ENCODE measurements at places on chromosomes 16 and 17. TPM values are rescaled to one million over a fixed set of nuclear protein-coding genes. Genes with fewer than 3 reads are reported as not detected.

DNA sequence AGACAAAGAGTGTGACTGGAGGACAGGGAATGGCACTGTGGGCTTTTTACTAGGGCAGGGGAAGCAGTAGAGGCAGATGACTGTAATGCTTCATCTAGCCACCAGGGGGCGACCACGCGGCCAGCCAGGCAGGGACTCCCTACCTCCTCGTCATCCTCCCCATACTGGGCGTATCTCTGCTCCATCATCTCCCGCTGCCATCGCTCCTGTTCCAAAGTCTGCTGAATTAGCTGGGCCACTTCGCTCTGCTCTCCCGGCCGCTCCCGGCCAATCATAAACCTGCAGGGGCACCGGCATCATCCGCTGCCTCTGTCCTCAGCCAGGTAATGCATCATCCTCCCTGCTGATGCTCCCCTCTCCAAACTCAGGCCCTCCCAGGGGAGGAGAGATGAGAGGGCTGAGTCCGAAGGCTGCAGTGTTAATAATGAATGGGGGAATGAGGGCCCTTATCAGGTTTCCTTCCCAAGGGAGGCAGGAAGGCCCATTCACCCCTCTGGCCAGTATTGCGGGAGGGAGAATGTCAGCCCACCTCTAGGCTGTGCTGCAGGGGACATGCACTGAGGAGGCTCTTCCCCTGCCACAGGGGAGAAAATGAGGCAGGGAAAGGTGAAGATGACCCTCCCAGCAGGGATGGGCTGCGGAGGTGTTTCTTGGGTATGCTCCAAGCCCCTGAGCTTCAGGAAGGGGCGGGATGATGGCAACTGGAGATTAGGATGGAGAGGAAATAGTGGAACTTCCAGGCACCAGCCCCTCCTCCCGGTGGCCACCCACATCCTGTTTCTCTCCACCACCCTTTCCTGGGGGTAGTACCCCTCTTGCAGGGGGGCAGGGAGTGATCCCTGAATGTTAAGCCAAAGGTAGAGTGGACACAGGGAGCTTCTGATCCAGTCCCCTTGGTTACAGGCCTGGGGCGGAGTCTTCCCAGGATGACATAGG, 10.3 kb upstream of the SAMD14 start:
- DNase-seq, result peak; percentile 81

- no peak for DNase-seq
These were observed 105.4 kb upstream of the RBFOX1 start for GRCh38 chr16:7227229-7227721.

DNA sequence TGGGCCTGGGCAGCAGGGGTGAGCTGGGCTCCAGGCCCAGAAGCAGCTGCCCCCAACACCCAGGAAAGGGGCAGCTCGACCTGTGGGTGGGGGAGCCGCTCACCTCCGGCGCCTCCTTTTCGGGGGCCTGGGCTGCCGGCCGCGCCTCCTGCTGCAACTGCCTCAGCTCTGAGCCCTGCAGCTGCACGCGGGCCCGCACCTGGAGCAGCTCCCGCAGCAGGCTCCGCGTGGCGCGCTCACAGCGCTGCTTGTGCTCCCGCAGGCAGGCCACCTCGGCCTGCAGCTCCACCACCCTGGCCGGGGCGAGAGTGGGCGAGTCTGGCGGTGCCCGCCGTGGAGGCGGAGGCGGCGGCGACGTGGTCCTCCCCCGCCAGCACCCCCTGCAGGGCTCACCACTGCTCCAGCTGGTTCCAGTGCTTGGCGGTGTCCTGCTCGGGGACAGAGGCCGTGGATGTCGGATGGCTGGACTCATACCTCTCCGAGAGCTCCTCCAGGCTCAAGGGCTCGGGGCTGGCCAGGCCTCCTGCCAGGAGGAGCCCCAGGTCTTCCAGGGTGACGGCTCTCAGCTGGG, 868 bp downstream of the CCDC154 start:
- DNase-seq, result no peak

DNA sequence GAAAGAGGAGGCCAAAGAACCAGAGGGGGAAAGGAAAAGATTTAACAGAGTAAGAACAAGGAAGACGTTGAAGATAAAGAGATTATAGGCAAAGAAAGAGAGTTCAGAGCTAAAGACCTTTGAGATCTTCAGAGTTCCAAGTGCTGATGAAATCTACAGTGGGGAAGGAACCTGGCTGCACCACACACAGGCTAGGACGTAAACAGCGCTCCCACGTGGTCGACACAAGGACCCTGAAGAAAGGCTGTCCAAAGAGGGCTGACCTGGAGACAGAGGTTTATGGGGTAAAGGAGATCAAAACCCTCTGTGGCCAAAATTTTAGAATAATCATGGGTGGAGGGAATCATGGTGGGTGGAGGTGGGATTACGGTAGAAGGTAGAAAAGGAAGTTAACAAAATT, 121.6 kb downstream of the PMP22 start:
- no peak for DNase-seq

- DNase-seq, result peak; percentile 86
These were observed 22.9 kb upstream of the CORO6 start for GRCh38 chr17:29645515-29646051.

GRCh38 chr16:4534151-4534790, 4.3 kb downstream of the CDIP1 start:
- no peak for DNase-seq

GRCh38 chr17:13005530-13005929, 12.3 kb downstream of the ELAC2 start:
- DNase-seq, result no peak

DNA sequence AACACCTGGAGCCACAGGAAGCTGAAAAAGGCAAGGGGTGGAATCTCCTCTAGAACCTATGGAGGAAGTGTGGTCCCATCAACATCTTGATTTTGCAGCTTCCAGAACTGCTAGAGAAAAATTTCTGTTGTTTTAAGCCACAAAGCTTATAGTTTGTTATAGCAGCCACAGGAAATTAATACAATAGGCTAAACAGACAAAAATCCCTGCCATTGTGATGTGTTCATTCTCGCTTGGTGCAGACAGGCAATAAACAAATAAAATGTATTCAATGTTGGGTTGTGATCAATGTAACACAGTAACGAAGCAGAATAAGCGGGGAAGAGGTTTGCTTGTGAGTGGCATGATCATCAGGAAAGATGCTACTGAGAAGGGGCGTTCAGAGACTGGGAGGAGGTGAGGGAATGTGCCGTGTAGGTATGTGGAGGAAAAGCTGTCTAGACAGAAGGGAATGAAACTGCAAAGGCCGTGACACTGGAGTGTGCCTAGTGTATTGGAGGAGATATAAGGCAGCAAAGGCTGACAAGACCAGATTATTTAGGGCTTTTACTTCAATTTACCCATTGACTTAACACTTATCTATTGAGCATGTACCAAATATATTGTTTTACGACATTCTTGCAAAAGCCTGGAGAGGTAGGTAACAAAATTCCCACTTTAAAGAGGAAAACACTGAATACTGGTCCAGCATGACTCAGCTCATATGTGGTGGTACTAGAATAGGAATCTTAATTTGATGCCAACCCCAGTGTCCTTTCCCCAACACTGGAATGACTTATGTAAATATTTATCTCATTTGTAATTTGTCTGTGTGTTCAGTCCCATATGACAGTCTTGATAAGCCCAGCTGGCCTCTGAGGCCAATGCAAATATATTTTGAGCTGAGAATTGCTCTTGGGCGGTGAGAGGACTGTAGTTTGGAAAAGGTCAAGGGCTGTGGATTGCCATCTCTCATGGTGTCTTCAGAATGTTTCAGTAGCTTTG, 375.9 kb downstream of the CDH13 start:
- DNase-seq, result no peak

GRCh38 chr17:44207743-44208142, 8.1 kb upstream of the ATXN7L3 start:
- no peak for DNase-seq

DNA sequence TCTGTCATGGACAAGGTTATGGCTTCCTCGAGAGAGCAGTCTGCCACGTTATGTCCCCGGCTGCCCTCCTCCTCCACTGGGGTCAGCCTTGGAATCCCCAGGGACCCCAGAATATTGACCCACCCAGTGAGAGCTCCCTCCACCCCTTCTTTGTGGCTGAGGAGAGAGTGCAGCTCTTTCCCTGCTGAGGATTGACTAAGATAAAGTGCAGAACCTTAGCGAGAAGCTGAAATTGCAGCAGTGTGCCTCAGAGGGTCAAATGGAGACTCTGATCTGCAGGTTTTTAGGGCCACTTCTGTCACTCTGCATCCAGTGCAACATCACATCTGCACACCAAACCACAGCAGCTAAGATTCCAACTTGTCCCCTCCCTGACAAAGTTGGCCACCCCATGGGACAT, 25.6 kb upstream of the PMFBP1 start:
- no peak for DNase-seq

Gene CACNG4
- total RNA-seq, result 3.9 TPM

Gene TOM1L1
- 37.1 TPM for total RNA-seq

Gene PPY
- total RNA-seq, result not detected

Gene TP53TG3
- total RNA-seq, result not detected

Gene ENPP7
- not detected for total RNA-seq

Gene CCL16
- 1.6 TPM for total RNA-seq

Gene SUZ12
- total RNA-seq, result 53.9 TPM

Gene CDC6
- total RNA-seq, result 0.88 TPM

Data from uterus (tissue), 4 donors.